IgD-negative memory B cell (primary cell): ENCODE measurements at places on chromosomes 7 and 10. TPM values are rescaled to one million over a fixed set of nuclear protein-coding genes. Genes with fewer than 3 reads are reported as not detected.

The PSD gene
- polyA plus RNA-seq, result 2.8 TPM

The PCLO gene
- polyA plus RNA-seq, result not detected

The BTBD16 gene
- not detected for polyA plus RNA-seq

The NKX6-2 gene
- polyA plus RNA-seq, result not detected

The CPVL gene
- polyA plus RNA-seq, result 1.6 TPM

The IGF2BP3 gene
- polyA plus RNA-seq, result 5.4 TPM

The CHAT gene
- not detected for polyA plus RNA-seq

The PLXNA4 gene
- not detected for polyA plus RNA-seq

The SPDYE5 gene
- polyA plus RNA-seq, result 0.24 TPM

The GPR146 gene
- 2.6 TPM for polyA plus RNA-seq

The TAF5 gene
- 2.3 TPM for polyA plus RNA-seq

The FAM24B gene
- polyA plus RNA-seq, result 10.5 TPM

The NEUROD6 gene
- not detected for polyA plus RNA-seq

The PKD2L1 gene
- not detected for polyA plus RNA-seq

The ADRA2A gene
- polyA plus RNA-seq, result not detected

The THSD7A gene
- not detected for polyA plus RNA-seq

The DPP6 gene
- not detected for polyA plus RNA-seq

The CCDC3 gene
- polyA plus RNA-seq, result not detected

The IDI2 gene
- not detected for polyA plus RNA-seq

The VOPP1 gene
- 70.2 TPM for polyA plus RNA-seq

The C10orf95 gene
- polyA plus RNA-seq, result 0.70 TPM

The DNAJB9 gene
- polyA plus RNA-seq, result 29.5 TPM

The PTPRN2 gene
- 1.6 TPM for polyA plus RNA-seq

The CTNNA3 gene
- 1.0 TPM for polyA plus RNA-seq

The ZNF503 gene
- polyA plus RNA-seq, result not detected

The HMX2 gene
- not detected for polyA plus RNA-seq

The FAM25A gene
- not detected for polyA plus RNA-seq

The SMKR1 gene
- polyA plus RNA-seq, result 8.3 TPM

The CALML5 gene
- not detected for polyA plus RNA-seq

The HSPA12A gene
- 6.7 TPM for polyA plus RNA-seq

The NAPEPLD gene
- polyA plus RNA-seq, result 8.0 TPM

The AGR2 gene
- polyA plus RNA-seq, result not detected

The CAMK2G gene
- polyA plus RNA-seq, result 7.2 TPM

The KBTBD2 gene
- polyA plus RNA-seq, result 21.0 TPM

The CUEDC2 gene
- polyA plus RNA-seq, result 51.8 TPM

The COL28A1 gene
- not detected for polyA plus RNA-seq

The NANOS1 gene
- not detected for polyA plus RNA-seq

The CUBN gene
- not detected for polyA plus RNA-seq

The OAT gene
- polyA plus RNA-seq, result 46.4 TPM

The OR9A2 gene
- polyA plus RNA-seq, result not detected

The SPDYE6 gene
- 0.36 TPM for polyA plus RNA-seq
